DMS 273 treated with DMSO at 0.1 percent for 48 hours (cell line): ENCODE measurements at places on chromosomes 1 and 21.

- DNase-seq: peak; percentile 50
Observed at GRCh38 chr1:73832276-73833181, 365.4 kb downstream of the LRRIQ3 start.

GRCh38 chr1:229224308-229224707, 46.6 kb upstream of the RAB4A start:
- DNase-seq: no peak

- no peak for DNase-seq
Observed at GRCh38 chr1:233673261-233673946, 59.5 kb downstream of the KCNK1 start.

DNA sequence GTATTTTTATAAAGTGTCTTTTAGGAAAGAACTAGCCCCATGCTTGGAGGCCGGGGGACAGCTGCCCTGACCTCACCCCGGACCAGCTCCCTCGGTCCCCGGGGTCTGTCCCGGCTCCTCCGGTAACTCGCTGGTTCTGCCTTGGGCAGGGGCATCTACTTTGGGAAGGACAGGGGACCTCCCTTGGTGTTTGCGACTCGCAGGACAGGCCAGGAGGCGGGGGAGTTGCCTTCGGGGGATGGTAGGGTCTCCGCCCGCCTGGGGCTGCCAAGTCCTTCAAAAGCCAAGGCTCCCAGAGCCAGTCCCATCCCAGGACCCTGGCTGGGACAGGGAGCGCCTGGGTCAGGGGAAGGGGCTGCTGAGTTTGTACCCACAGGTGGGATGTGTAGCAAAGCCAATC, 157.9 kb downstream of the PEX14 start:
- DNase-seq: no peak

GRCh38 chr1:81556968-81557367, 243.8 kb upstream of the ADGRL2 start:
- no peak for DNase-seq

- peak; percentile 94 for DNase-seq
Observed at GRCh38 chr1:56074007-56074651, 505.2 kb downstream of the PLPP3 start.

DNA sequence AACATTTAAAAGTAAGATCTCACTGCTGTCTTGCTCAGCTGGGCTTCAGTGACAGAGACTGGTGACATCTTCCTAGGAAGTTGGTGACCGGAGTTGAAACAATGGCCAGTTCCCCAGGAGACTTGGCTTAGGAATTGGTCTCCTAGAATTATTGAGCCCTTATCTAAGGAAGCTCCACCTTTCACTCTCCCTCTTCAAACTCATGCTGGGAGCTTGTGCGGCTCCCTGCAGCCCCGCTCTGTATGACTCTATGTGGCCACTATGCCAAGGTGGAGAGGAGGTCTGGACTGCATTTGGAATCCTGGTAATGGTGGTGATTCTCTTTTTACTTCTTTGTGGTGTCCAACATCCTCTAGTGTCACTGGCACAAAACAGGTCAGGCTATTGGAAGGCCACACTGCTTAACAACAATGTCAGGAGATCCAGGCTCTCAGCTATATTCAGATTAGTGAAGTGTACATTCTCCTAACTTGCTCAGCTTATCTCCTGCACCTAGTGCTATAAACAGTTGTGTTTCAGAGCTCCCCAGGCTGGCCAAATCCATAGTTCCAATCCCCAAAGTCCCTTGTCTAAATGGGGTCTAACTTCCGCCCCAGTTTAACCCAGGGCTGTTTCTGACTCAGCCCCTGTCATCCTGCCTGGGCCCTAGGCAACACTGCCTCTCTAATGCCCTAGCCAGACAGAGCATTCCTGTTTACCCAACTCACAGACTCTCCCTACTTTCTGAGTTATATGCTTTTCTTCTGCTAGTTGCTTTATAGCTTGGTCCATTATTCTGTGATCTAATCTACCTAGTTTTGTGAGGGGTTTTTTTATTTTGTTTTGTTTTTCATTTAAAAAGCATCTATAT, 18.3 kb downstream of the ATP2B4 start:
- DNase-seq: no peak

GRCh38 chr21:26288026-26288425, 117.5 kb upstream of the APP start:
- DNase-seq: no peak

DNA sequence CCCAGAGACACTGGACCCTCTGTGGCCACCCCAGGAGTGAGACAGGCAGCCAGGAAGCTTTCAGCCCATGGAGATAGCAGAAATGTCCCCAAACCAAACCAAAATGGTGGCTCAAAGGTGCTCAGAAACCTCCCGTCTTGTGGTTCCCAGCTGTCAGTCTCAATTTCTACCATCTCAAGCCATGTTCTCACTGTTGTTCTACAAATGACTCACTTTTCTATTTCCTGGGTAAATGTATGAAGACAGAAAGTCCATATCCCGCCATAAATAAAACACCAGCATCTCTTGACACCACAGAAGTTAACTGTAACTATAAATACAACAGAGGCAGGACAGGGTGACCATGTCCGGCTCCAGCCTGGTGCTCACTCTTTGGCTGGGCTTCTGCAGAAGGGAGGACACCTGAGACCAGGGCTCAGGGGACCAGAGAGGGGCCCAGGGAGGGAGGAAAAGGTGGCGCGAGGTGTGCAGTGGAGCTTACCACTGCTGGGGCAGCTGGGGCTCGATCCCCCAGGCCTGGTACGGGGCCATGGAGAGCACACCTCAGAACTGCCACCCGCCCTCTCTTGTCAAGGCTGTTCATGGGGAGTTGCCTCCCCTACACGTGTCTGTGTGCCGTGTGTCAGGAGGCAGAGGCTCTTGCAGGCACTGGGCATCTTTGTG, 43.6 kb downstream of the EPHB2 start:
- no peak for DNase-seq

DNA sequence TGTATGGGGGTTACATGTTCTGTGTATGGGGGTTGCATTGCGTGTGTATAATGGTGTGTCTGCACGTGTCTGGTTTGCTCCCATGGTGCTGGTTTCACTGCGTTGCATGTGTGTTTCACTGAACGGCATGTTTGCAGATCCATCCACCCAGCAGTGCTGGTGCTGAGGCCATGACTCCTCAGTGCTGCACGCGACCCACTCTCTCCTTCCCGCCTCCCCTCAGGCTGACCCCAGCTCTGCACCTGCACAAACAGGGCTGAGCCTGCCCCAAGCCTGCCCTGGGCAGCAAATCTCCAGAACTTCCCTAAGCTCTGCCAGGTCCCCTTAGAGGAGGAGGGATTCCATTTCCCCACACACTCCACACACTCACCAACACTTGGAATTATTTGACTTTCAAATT, 18.7 kb downstream of the ACTRT2 start:
- no peak for DNase-seq

DNA sequence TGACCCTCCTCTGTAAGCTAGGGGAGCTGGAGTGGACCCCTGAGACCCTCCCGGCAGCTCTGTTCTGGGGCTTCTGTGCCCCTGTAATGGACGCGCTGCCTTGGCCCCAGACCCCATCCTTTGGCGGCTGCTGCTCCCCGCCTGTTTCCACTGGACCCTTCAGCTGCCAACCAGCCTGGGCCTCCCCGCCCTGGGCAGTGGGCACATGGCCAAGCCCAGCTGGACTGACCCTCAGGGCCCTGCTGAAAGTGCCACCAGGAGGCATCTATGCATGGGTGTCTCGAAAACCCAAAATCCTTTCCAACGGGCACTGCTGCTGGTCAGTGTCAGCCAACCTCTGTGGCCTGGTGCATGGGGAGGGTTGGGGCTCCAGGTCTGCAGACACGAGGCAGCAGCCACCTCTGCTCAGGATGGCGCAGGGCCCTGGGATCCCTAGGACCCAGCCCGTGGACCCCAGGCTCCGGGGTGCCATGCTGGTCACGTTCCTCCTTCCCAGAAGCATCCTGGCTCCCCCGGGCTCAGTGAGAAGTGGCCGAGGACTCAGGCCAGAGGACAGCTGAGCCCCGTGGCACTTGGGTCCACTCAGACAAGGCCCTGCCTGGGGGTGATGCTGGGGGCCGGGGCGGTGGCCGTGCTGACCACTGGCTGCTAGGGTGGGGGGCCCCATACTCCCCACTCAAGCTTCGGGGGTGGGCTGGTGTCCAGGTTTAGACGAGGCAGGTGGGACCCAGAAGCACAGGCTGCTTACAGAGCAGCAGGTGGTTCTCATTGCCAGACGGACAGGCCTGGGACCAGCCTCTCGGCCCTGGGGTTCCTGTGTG, 46.9 kb downstream of the SLX9 start:
- no peak for DNase-seq

GRCh38 chr1:117708323-117709248, 102.7 kb downstream of the TENT5C start:
- DNase-seq: no peak

GRCh38 chr1:85998105-85998855, 158.3 kb downstream of the COL24A1 start:
- no peak for DNase-seq

- no peak for DNase-seq
Observed at GRCh38 chr1:228370941-228371740, 35.5 kb downstream of the TRIM11 start.

GRCh38 chr1:91553177-91553591, 52.5 kb downstream of the CDC7 start:
- no peak for DNase-seq

- DNase-seq: no peak
Observed at GRCh38 chr1:53721088-53721487, 17.9 kb downstream of the GLIS1 start.

DNA sequence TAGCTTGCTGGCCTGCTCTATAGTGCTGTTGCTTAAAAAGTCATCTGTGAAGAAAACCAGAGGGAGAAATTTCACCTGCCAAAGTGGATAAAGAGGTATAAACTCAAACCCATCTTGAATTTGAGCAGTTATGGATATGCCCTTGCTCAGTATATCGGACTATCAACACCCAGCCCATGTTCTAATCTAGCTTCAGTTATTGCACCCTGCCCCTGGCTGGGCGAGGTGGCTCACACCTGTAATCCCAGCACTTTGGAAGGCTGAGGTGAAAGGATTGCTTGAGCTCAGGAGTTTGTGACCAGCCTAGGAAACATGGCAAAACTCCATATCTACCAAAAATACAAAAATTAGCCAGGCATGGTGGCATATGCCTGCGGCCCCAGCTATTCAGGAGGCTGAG, 13.3 kb downstream of the LIX1L start:
- no peak for DNase-seq
